Neural crest cell (in vitro differentiated cells): ENCODE measurements at places on chromosomes 11 and 22.

GRCh38 chr11:121082670-121083069 lies 18.4 kb upstream of the TECTA start:
- peaks cover 14% of the 10 kb centered on the region for H3K4me1 ChIP-seq
- H3K27me3 ChIP-seq: no peaks in the 10 kb centered on the region
- no peak overlapping the region for H3K27ac ChIP-seq
- peaks cover 5% of the 10 kb centered on the region for H3K36me3 ChIP-seq
- no peak overlapping the region for H3K4me3 ChIP-seq
- DNase-seq: peak; percentile 24

DNA sequence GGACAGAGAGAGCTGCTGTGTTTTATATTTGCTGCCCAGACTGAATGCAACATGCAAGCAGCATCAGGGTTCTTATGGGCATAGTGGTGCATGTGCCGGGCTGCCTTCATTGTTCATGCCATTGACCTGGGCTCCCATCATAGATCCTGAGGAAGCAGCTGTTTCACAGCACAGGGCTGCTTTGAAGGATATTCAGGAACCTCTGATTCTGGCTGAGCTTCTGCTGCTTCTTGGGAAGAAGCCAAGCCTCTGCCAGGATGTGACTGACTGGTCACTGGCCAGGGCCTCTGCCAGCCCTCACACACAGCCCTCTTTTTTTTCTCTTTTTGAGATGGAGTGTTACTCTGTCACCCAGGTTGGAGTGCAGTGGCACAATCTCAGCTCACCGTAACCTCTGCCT lies 43.3 kb downstream of the CYB5R2 start:
- H3K4me3 ChIP-seq: no peak overlapping the region
- DNase-seq: no peak
- H3K36me3 ChIP-seq: no peaks in the 10 kb centered on the region

GRCh38 chr11:11789735-11790369 lies 51.9 kb upstream of the USP47 start:
- no peak overlapping the region for H3K27ac ChIP-seq
- no peaks in the 10 kb centered on the region for H3K27me3 ChIP-seq
- peaks cover 5% of the 10 kb centered on the region for H3K4me1 ChIP-seq
- H3K4me3 ChIP-seq: no peak overlapping the region

DNA sequence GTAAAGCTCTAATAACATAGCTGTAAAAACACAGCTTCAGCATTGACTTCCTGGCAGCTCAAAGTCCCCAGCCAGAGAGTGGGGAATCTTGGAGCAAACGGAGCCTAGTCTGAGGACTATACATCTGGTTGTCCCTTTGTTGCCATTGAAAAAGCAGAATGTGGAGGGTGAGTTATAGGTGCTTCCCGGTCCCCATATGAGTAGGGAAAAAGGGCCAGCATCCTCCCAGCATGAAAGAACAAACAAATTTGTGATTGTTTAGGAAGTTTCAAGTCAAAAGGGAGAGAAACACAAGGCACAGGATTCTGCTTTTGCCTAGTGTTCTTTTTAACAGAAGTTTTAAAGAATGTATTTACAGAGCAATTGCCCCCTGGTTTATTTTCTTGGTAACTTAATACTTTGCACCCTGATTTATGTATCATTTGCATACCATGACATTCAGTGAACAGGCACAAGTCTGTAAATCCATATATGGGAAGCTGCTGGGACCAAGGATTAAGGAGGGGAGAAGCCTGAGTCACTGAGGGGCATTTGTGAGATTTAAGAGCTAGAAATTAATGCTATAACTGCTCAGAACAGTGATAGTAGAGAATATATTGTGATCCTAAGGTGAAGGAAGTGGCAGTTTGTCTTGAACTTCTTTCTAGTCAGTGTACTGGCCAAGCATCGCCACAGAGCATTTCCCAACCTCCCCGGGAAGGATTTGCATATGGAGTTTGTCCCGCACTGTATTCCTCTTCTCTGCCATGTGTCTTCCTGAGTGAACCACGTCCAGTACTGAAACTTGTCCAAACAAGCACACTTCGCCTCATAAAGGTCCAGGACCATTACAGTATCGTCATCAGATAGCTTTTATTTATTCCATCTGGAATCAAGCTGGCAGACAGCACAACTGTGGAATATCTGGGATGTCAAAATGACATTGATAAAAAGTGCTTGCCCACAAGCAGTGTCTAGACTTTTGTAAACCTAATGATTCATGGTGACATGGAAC lies 103.0 kb downstream of the DBX1 start:
- H3K4me3 ChIP-seq: no peak overlapping the region
- H3K36me3 ChIP-seq: no peaks in the 10 kb centered on the region
- no peak overlapping the region for H3K27ac ChIP-seq
- peaks cover 5% of the 10 kb centered on the region for H3K4me1 ChIP-seq

DNA sequence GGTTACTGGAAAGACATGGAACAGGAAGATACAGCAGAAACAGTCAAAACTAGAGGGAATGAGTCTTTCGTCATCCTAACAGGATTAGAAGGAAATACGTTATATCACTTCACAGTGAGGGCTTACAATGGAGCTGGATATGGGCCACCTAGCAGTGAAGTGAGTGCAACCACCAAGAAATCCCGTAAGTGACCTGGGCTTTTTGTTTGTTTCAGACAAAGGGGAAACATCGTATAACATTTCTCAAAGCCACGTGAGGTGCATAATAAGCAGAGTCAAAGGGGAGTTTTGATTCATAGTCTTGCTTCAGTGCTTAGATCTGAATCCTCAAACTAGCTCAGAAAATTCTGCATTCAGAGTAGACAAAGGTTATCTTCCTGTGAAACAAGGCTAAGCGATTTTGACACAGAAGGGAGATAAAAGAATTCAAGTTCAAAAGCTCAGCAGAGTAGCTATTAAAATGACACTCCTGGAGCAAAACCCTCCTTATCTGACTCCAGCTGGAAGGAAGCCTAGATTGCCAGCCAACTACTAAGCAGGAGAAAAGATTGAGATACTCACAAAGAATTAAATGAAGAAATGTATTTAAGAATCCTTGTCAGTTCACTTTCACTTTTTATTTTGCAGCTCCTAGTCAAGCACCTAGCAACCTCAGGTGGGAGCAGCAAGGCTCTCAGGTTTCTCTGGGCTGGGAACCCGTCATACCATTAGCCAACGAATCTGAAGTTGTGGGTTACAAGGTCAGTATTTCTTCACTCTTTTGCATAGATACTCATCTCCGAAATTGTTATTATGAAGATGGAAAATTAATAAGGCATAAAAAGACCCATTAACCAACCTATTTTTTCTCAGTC lies 346.4 kb upstream of the ARHGAP42 start:
- DNase-seq: no peak
- H3K27me3 ChIP-seq: no peaks in the 10 kb centered on the region
- H3K4me3 ChIP-seq: no peak overlapping the region
- H3K27ac ChIP-seq: no peak overlapping the region
- no peaks in the 10 kb centered on the region for H3K4me1 ChIP-seq

- peaks cover 10% of the 10 kb centered on the region for H3K4me1 ChIP-seq
- peaks cover 41% of the 10 kb centered on the region for H3K27me3 ChIP-seq
- peaks cover 6% of the 10 kb centered on the region for H3K36me3 ChIP-seq
- H3K27ac ChIP-seq: no peak overlapping the region
- no peak for DNase-seq
Measured at GRCh38 chr22:20957102-20957682, 9.9 kb upstream of the AIFM3 start.

- no peak for DNase-seq
- no peaks in the 10 kb centered on the region for H3K4me1 ChIP-seq
- no peaks in the 10 kb centered on the region for H3K36me3 ChIP-seq
- H3K27ac ChIP-seq: no peak overlapping the region
- peaks cover 56% of the 10 kb centered on the region for H3K27me3 ChIP-seq
- H3K4me3 ChIP-seq: no peak overlapping the region
Measured at GRCh38 chr11:18173225-18173866, 709 bp downstream of the MRGPRX4 start.

GRCh38 chr22:24707470-24707801 lies 67.1 kb downstream of the PIWIL3 start:
- no peak overlapping the region for H3K27ac ChIP-seq
- DNase-seq: no peak
- no peaks in the 10 kb centered on the region for H3K36me3 ChIP-seq
- H3K4me3 ChIP-seq: no peak overlapping the region
- H3K4me1 ChIP-seq: no peaks in the 10 kb centered on the region

GRCh38 chr22:27631641-27632040 lies 169.9 kb downstream of the MN1 start:
- DNase-seq: no peak
- peaks cover 30% of the 10 kb centered on the region for H3K4me1 ChIP-seq
- peaks cover 8% of the 10 kb centered on the region for H3K27me3 ChIP-seq
- H3K4me3 ChIP-seq: no peak overlapping the region
- H3K27ac ChIP-seq: no peak overlapping the region

DNA sequence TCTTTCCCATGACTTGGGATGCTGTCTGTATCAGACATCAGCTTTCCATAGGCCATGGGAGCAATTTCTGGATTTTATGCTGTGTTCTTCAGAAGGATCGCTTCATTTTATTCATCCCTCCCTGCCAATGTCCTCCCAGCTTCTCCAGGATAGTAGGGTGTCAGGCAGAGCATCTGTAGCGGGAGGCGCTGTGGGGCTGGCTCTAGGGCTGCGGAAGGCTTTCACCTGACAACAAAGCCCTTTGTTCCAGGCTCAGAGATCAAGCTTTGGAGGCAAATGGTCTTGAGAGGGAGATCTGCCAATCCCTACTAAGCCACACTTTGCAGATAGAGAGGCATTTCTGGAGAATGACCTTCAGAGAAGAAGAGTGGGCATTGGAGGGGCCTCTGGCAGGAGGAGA lies 29.5 kb upstream of the FTH1 start:
- DNase-seq: no peak
- peaks cover 7% of the 10 kb centered on the region for H3K36me3 ChIP-seq
- H3K4me1 ChIP-seq: peaks cover 6% of the 10 kb centered on the region
- no peak overlapping the region for H3K4me3 ChIP-seq
- no peaks in the 10 kb centered on the region for H3K27me3 ChIP-seq
- H3K27ac ChIP-seq: no peak overlapping the region

- peaks cover 5% of the 10 kb centered on the region for H3K4me1 ChIP-seq
- peaks cover 2% of the 10 kb centered on the region for H3K27me3 ChIP-seq
- peak; percentile 75 for DNase-seq
- H3K4me3 ChIP-seq: no peak overlapping the region
Measured at GRCh38 chr11:15101072-15101709, 13.5 kb upstream of the INSC start.

DNA sequence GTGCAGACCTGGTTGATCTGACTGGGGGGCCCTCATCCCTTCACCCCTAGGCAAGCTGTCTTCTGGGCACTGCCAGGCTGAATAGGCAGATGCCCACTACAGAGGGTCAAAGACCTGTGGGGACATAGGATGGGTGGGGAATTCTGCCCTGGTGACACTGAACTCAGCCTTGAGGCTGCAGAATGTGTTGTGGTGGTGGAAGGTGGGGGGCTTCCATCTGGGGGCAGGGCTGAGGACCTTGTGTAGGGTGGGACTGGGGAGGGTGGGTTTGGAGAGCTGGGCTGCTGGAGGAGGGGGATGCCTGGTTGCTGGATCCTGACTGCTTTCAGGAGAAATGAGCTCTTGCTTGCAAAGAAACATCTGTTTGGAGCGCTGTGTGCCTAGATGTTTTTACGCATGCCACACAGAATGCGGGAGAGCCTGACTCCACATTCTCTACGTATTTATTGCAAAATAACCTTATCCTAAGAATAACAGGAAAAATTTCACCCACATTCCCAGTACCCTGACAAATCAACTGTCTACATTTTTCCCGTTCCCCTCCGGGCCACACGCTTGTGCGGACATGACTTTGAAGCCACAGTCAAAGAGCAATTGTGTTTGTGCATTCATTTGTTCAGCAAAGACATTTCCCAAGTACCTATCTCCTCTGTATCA lies 18.3 kb downstream of the SMIM38 start:
- no peak for DNase-seq
- H3K4me1 ChIP-seq: peaks cover 14% of the 10 kb centered on the region
- H3K36me3 ChIP-seq: no peaks in the 10 kb centered on the region
- H3K27ac ChIP-seq: no peak overlapping the region

DNA sequence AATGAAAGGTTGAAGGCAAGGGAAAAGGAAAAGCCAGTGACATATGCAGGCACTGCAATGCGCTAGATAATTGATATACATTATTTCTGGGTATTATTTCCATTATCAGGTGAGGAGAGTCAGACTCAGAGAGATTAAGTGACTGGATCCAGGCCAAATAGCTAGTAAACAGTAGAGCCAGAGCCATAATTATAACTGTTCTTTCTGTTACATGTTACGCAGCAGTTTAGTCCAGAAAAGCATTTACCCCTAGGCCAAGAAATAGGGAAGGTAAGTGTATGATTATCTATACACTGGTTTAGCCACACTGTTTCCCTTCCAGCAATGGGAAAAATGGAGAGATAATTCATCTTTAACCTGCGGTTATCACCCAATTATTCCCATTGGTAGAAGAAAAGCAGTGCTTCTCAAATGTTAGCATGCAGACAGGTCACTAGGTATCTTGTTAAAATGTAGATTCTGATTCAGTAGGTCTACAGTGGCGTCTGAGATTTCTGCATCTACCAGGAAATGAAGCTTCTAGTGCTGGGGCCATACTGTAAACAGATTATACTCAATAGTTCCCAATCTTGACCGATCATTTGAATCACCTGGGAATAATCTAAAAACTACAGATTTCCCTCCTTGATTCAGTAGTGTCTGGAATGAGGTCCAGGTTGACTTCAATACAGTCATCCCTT lies 69.4 kb downstream of the RBFOX2 start:
- H3K36me3 ChIP-seq: no peaks in the 10 kb centered on the region
- no peak overlapping the region for H3K4me3 ChIP-seq
- peaks cover 29% of the 10 kb centered on the region for H3K4me1 ChIP-seq
- DNase-seq: no peak
- H3K27me3 ChIP-seq: no peaks in the 10 kb centered on the region
